Panc1 (cell line): ENCODE measurements at places on chromosomes 6 and 20. TPM values are rescaled to one million over a fixed set of nuclear protein-coding genes. Genes with fewer than 3 reads are reported as not detected.

The AGER gene
- 3.7 TPM for total RNA-seq

The PI16 gene
- total RNA-seq = not detected

The CALHM5 gene
- total RNA-seq = not detected

The SEMG1 gene
- total RNA-seq = not detected

The PDYN gene
- not detected for total RNA-seq

The MYBL2 gene
- 138 TPM for total RNA-seq

The ANGPT4 gene
- not detected for total RNA-seq

The DOK5 gene
- 0.18 TPM for total RNA-seq
